ENCODE measurements at places on chromosomes 7 and 10.

GRCh38 chr7:38112075-38112474, 66.0 kb upstream of the STARD3NL start:
- peak; percentile 16 for DNase-seq

- DNase-seq = no peak
Measured at GRCh38 chr10:63769367-63769766, 248.2 kb downstream of the REEP3 start.

GRCh38 chr10:101000915-101001658, 1.5 kb downstream of the LZTS2 start:
- peak; percentile 84 for DNase-seq

GRCh38 chr7:867001-867405, 9.4 kb upstream of the GET4 start:
- no peak for DNase-seq

- no peak for DNase-seq
Measured at GRCh38 chr10:81031774-81032173, 494.1 kb downstream of the SH2D4B start.

- DNase-seq = no peak
Measured at GRCh38 chr7:114183311-114184088, 231.1 kb upstream of the FOXP2 start.

DNA sequence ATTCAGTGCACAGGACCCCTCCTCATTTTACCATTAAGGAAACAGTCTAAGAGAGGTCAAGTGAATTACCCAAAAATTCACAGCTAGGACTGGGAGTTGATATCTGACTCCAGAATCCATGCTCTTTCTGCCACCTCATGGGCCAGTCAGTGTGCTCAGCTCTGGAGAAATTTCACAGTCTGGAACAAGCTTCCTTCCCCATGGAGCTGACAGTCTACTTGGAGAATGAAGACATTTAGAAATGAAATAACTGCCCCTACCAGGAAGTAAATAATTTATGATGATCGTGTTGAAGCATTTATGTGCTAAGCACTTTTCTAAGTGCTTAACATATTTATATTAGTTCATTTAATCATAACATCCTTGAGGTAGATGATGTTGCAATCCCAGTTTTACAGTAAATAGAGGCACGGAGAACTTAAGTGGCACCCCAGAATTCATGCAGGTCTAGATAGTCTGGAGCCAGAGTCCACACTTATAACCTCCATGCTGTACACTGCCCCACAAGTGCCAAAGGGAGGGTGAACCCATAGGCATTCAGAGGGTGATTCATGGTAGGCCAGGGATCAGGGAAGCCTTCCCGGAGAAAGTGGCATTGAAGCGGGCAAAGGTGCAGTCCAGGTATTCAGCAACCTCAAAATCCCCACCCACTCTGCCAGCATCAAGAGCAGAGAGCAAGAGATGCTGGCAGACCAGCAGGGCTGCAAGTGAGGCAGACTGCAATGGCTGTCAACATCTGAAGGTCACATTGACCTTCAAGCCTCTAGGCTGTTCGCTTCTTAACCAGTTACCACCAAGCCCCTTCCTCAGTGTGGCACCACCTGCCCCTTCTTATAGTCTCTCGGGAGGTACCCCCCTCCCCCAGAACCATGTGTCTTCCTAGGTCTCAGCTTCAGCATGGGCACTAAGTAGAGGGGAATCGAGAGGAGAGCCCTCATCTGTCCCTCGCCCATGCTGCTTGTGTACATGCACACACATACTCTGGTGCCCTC, 38.4 kb upstream of the LRRC4 start:
- no peak for DNase-seq

DNA sequence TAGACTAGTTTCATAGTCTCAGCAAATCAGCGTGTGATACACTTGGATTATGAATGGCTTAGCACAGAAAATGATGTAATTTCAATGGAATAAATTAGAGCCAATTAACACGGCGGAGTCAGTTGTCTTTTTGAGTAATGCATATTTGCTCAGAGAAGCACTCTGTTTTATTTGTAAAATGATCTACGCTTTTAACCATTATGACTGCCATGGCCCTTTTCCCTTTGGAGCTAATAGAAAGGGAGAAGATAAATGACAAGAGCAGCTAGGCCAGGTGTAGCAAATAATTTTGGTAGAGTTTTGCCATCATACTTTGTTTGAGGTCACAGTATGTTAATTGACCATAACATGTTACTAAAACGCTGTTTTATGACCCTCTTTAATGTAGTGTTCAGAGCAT, 86.8 kb downstream of the GPR158 start:
- no peak for DNase-seq

GRCh38 chr7:93442478-93443224, 131.9 kb downstream of the CALCR start:
- DNase-seq = peak; percentile 50

GRCh38 chr10:71742301-71743088, 22.9 kb upstream of the C10orf105 start:
- no peak for DNase-seq

- DNase-seq = no peak
Measured at GRCh38 chr7:6494365-6494764, 46.6 kb upstream of the DAGLB start.

GRCh38 chr10:69466158-69466490, 14.9 kb downstream of the TSPAN15 start:
- no peak for DNase-seq

GRCh38 chr7:42236976-42237810, at the start of gene GLI3:
Gene GLI3 (minus strand): TSS chr7:42237209. CDS start chr7:42223253, 13,956 bp downstream.
- DNase-seq = peak; percentile 60

DNA sequence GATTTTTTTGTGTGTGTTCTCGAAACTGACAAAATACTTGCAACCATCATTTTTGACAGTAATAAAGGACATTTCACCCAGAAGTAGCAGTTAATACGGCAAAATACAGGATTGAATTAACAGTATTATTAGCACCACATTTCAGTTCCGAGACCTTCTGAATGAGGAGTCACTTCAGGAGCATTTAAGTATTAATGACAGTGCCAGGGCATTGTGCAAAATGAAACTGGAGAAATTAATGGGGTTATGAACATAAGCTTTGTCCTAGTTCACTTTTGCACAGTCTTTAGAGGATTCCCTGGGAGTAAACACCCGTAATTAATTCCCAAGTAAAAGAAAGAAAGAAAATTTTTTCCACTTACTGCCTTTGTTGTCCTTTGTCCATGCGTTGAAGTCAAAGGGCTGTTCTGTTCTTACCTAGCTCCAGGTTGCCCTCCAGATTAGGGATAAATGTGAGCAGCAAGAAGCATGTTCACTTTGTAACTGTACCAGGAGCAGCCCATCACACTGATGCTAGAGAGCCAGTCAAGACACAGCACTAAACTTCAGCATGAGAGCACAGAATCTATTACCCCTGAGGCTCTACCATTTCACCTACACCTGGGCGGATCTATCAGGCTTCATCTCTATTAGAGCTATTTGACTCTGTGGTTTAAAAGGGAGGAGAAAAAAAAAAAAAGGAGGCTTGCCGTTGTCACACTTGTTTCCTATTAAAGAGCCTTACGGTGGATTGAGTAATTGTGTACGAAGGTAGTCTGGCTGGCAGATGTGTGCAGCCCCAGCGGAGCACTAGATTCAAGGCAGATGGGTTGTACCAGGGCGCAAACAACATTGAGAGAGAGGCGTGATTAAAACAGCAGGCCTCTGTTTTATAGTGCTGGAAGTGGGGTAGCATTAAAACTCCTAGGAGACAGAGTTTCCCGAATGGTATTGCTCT, 297.8 kb upstream of the SEMA3A start:
- no peak for DNase-seq

Measured in suppressor macrophage treated with lipopolysaccharide for 4 hours (primary cell).